ENCODE measurements at places on chromosomes 4 and X. TPM values are rescaled to one million over a fixed set of nuclear protein-coding genes. Genes with fewer than 3 reads are reported as not detected.

RHOH gene
- total RNA-seq: 2.9 TPM

DGAT2L6 gene
- not detected for total RNA-seq

SOWAHD gene
- total RNA-seq: not detected

CT45A3 gene
- not detected for total RNA-seq

OR13H1 gene
- not detected for total RNA-seq

HGFAC gene
- total RNA-seq: 0.78 TPM

GRCh38 chr4:89539797-89540711, 232.5 kb upstream of the GPRIN3 start:
- DNase-seq: no peak

- no peak for DNase-seq
Observed at GRCh38 chr4:10526429-10527222, 69.4 kb upstream of the ZNF518B start.

- DNase-seq: no peak
Observed at GRCh38 chr4:47084111-47084510, 52.7 kb downstream of the GABRB1 start.

DNA sequence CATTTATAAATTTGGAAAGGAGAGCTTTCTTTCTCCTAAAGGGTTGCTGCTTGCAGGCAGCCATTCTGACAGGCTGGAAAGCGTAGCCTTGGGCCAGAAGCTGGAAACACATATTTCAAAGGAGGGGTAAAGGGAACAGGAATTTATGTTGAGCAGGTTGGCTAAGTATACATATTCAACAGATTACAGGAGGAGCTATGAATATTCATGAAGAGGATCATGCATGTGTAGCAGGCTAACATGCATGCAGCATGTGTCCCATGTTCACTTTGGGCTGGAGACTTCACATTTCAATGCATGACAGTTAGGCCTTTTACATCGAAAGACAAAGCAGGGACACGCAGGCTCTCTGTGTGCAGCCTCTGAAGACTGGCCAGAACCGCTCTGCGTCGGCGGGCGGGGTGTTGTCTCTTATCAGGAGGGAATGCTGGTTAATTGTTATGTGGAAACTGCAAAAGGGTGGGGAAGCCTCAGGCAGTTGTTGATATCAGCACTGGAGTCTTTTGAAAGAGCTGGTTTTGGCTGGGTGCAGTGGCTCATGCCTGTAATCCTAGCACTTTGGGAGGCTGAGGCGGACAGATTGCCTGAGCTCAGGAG, 31.5 kb downstream of the CASP3 start:
- no peak for DNase-seq

GRCh38 chrX:42098900-42099299, 175.5 kb upstream of the CASK start:
- DNase-seq: no peak

GRCh38 chr4:167492007-167492406, 257.7 kb upstream of the SPOCK3 start:
- no peak for DNase-seq

DNA sequence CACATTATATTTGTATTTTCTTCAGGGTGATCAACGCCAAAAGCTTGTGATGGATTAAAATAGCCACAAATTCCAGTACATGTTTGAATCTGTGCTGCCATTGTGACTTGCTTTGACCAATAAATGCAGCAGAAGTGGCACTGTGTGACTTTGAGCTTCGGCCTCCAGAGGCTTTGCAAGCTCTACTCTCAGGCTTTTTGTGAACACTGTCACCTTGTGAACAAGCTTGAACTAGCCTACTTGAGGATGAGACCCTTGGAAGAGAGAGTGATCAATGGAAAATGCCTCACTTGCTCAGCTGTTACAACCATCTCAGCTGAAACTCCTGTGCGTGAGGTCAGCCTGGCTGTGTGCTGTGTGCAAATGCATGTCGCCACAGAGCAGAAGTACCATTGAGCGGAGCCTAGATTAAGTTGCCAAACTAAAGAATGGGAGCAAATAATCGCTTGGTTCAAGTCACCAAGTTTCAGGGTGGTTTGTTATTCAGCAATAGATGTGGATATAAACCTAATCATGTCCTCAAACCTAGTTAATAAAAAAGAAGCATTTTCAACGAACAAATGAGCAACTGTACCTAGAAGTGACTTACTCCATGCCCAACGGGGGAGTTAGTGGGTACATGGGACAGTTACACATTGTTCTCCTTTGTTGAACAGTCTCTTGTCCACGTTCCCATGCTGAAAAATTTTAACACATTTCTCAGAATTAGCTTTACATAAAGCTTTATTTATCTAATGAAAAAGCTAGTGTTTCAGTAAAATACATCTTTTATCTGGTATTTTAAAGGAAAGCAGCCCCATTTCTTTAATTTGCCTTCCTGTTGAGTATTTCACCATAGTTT, 23.5 kb downstream of the NOA1 start:
- no peak for DNase-seq

DNA sequence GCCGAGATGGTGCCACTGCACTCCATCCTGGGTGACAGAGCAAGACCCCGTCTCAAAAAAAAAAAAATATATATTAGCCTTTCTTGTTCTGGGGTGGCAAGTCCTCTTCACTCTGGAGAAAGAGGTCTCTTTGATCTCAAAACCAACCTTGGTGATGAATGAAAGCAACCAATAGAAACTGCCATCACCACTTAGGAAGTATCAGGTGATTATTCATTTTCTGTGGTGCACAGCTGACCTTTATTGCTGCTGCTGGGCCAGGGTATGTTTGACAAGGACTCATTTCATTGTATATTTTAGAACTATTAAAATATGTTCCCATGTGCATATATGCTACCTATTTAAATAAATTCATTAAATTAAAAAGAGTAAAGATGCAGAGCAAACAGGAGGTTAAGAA, 76.0 kb upstream of the KIT start:
- no peak for DNase-seq

GRCh38 chr4:92497141-92497540, 193.4 kb downstream of the GRID2 start:
- DNase-seq: no peak

- no peak for DNase-seq
Observed at GRCh38 chrX:13059637-13060499, 15.4 kb upstream of the FAM9C start.

DNA sequence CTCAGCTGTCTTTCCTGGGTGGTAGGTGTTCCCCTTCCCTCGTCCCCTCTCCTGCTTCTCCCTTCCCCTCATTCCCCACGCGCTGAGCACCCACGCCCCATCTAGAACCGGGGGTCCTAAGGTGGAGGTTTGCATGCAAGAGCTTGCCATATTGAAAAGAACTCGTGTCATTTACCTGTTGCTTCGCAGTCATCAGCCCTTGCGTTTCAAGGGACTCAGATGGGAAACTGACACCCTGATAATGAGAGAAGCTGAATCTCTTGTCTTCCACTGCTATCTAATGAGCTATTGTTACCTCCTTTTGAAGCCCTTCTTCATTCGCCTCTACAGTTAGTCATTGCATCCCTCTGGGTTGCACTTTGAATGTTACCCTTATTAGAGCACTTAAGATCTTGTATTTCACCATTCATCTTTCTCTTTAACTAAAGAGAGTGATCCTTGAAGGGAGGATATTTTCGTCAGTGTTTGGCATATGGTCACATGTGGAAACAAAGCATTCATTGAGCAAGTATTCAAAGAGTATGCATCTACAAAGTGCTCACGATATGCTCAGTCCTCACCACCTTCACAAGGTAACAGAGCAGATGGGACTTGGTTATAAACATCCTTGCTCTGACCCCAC, 25.7 kb downstream of the ARL9 start:
- DNase-seq: no peak

GRCh38 chr4:178275671-178276360, 833.6 kb upstream of the AGA start:
- no peak for DNase-seq

- DNase-seq: no peak
Observed at GRCh38 chr4:68271851-68272357, 26.4 kb upstream of the TMPRSS11B start.

DNA sequence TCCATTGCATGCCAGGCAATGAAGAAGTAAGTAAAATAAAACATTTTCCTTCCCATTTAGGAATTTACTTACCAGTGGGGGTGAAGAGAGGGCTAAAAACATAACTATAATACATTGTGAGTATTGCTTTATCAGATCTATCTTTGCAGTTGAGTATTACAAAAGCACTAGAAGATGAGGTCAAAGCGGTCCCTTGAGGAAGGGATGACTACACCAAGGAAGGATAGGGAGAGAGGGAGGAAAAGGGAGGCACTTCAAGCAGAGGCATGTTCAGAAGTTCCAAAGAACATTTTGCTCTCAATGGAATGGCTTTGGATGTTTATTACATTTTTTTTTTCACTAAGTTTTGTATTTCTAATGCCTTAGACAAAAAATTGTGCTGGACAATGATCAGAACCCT, 127.8 kb downstream of the TET2 start:
- DNase-seq: no peak

DNA sequence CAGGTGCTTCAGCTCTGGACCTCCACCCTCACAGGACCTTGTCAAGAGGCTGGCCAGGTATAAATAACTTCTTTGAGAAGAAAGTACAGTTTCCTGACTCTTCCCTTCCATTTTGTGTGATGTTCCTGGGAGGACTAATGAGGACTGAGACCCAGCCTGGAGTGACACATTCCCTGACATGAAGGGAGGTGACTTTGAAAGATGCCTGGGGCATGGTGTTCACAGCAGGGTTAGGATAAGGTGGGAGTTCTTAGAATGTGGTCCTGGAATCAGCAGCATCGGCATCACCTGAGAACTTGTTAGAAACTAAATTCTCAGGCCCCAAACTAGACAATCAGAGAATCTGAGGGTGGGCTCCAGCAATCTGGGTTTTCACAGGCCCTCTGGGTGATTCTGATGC, 224.9 kb upstream of the BOD1L1 start:
- DNase-seq: no peak

GRCh38 chr4:187235456-187236170, 512.0 kb upstream of the FAT1 start:
- peak; percentile 46 for DNase-seq

- DNase-seq: no peak
Observed at GRCh38 chr4:170398218-170398617, 308.5 kb upstream of the AADAT start.

DNA sequence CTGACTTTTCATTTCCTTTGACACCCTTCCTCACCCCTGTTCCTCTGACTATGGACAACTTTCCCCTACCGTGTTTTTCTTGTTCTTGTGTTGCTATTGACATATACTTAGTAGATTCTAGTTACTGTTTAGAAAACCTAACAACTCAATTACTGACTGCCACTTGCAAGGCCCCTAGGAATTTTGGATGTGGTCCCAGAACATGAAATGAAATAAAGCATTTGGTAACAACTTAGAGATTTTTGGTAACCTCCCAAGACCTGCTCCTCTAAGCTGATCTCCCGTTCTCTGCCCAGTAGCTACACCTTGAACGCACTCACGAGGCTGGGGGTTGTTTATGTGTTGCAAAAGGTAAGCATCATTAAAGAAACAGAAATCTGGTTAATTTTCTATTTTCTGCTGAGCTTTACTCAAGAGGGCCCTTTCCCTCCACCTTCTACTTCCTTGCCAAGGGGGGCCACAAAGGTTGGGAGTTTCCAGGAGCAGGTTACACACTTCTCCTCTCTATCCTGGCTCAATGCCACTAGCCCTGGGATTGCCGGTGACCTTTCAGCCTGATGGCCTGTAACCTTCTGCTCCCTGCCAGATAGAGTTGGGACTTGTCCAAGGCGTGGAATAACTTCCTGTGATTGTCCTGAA, 20.5 kb downstream of the GAB3 start:
- peak; percentile 14 for DNase-seq

GRCh38 chrX:14038375-14039085, 8.8 kb upstream of the GEMIN8 start:
- DNase-seq: no peak

DNA sequence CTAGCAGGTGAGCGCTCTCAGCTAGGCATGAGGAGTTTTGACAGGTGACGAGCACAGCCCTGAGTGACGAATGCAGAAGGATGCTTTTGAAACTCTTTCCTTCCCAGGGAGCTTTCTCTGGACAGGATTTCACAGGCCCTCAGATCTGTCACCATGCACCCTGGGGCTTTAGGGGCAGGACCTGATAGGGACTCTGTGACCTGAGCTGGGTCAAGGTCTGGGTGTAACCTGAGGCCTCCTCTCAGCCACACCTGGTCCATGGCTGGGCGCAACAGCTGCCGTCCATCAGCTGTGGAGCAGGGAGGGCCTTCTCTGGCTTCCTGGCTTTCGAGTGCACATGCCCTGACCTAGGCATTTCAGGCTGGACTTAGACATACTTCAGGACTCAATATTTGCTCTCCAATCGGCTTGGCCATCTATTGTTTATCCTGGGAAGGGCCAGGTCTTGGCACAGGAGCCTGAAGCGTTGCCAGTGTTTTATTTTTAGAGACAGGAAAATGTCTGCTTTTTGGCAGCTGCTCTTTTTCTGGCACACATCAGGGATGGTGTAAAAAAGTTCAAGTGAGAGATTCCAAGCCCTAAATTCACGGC, 56.4 kb downstream of the C4orf51 start:
- DNase-seq: peak; percentile 72

- no peak for DNase-seq
Observed at GRCh38 chrX:112521676-112522075, 158.1 kb downstream of the LHFPL1 start.

DNA sequence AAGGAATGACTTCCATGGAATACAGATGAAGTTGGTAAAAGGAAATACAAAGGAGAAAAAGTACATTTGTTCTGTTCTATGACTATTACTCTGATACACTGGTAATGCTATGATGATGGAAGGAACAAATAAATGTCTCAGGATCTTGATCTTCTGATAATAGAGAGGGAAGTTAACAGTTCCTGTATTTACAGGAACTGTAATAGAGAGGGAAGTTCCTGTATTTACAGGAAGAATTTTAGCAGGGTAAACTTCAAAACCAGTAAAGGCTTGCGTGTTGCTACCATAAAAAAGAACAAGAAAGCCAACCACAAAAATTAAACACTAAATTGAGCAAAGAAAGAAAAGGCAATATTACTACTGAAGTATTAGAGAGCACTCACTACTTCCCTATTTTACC, 91.7 kb upstream of the HPGD start:
- DNase-seq: no peak

DNA sequence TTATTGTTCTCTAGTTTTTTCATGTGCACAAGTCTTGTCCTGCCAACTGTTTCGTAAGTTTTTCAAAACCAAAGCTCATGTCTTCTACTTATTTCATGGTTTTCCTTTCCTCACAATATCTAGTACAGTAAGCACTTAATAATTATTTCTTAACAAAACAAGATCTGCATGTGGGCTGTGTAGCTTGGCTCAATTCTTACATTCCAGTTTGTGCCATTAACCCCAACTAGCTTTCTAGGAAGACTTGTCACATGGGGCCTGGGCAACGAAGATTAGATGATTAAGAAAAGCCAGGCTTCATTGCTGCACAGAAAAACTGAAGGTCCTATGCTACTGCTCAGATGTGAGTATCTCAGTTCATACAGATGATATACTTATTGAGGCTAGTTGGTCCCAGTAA, 155.3 kb upstream of the TEX13A start:
- no peak for DNase-seq

- DNase-seq: peak; percentile 40
Observed at GRCh38 chrX:18354369-18355223, at the start of gene SCML2. Gene SCML2 (minus strand): TSS chrX:18354688. CDS start chrX:18334071, 20,617 bp downstream.

DNA sequence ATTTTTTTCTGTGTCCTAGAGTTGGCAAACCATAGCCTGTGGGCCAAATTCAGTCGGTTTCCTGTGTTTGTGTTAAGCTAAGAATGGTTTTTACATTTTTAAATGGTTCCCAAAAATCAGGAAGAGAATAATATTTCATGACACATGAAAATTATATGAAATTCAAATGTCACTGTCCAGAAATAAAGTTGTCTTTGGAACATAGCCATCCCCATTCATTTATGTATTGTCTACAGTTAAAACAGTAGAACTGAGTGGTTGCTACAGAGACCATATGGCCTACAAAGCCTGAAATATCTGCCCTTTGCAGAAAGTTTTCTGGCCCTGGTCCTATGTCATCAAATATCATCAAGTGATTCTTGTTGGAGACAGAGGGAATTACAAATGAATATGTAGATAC, 15.5 kb downstream of the FRMPD4 start:
- no peak for DNase-seq

All from body of pancreas (tissue), 4 donors.